ENCODE measurements at places on chromosomes 2 and 18. TPM values are rescaled to one million over a fixed set of nuclear protein-coding genes. Genes with fewer than 3 reads are reported as not detected.

The DYTN gene
- total RNA-seq = not detected

The BOLL gene
- total RNA-seq = not detected

The ATP6V1B1 gene
- total RNA-seq = 1.4 TPM

The TMEM178A gene
- 0.34 TPM for total RNA-seq

The LYPD1 gene
- total RNA-seq = 15.5 TPM

The LHCGR gene
- not detected for total RNA-seq

- no peaks in the 10 kb centered on the region for H3K36me3 ChIP-seq
- H3K27ac ChIP-seq = no peak overlapping the region
- DNase-seq = no peak
- H3K4me1 ChIP-seq = no peaks in the 10 kb centered on the region
- H3K27me3 ChIP-seq = no peaks in the 10 kb centered on the region
These were observed 654.6 kb upstream of the LINC00305 start for GRCh38 chr18:64803471-64803870.

DNA sequence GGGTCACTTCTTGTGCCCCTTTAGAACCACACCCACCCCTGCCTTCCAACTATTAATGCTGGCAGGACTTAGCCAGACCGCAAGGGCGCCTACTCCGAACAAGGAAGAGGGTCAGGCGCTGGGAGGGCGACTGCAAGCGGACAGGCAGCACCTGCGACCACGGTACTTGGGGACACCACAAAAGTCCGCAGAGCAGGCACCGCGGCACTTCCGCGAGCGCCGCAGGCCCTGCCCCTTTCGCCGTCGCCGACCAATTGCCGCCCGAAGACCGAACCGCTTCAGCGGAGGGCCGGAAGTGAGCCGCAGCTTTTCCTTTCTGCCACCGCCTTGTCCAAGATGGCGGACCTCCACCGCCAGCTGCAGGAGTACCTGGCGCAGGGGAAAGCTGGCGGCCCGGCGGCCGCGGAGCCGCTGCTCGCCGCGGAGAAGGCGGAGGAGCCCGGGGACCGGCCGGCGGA lies at the start of gene SFT2D3:
Gene SFT2D3, plus strand, starts transcription at position 305 of the 458 bp plus-strand sequence. Its CDS starts 32 bp downstream, at position 337.
- H3K4me1 ChIP-seq = peaks cover 3% of the 10 kb centered on the region
- no peaks in the 10 kb centered on the region for H3K27me3 ChIP-seq
- peaks cover 3% of the 10 kb centered on the region for H3K36me3 ChIP-seq
- peak within 1 kb of the TSS; percentile 95 for H3K27ac ChIP-seq
- DNase-seq = peak; percentile 93
- H3K4me3 ChIP-seq = peak within 1 kb of the TSS; percentile 78

- H3K27me3 ChIP-seq = no peaks in the 10 kb centered on the region
- H3K4me1 ChIP-seq = no peaks in the 10 kb centered on the region
- no peak overlapping the region for H3K27ac ChIP-seq
- DNase-seq = no peak
- no peaks in the 10 kb centered on the region for H3K36me3 ChIP-seq
- no peak overlapping the region for H3K4me3 ChIP-seq
These were observed 80.3 kb upstream of the GAREM1 start for GRCh38 chr18:32550963-32551362.

DNA sequence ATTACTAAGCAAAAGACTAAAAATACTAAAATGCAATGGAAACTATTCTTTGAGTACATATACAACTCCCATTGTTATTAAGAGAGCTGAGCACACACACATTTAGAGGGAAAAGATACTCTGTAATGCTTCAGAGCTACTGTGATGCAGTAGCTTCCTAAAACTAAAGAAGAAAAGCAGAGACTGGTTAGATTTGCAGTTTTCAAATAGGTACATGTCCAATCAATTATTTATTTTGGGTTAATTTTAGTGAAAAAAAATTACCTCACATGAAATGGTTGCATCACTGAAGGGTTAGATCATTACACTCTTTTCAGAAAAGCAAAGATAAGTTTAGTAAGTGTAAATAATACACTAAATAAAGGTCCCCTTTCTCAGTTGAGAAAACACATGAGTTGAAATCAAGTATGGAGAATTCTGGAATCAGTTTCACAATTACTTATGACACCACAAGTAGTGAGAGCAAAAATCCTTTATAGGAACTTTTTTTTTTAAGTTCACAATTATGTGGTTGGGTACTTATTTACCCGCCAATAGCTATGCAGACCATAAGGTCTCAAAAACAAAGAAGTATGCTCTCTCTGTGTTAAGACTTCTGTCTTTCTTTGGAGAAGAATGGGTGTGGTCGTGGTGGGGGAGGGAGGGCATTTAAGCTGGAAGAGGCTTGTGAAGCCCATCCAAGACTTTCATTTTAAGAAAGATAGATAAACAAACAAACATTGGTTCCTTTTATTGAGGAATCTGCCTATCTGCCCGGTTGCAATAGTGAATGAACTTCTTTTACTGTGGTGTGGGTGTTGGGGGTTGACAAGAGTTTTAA lies 25.3 kb upstream of the SERTAD2 start:
- no peaks in the 10 kb centered on the region for H3K27me3 ChIP-seq
- no peak overlapping the region for H3K27ac ChIP-seq
- no peak overlapping the region for H3K4me3 ChIP-seq
- H3K36me3 ChIP-seq = no peaks in the 10 kb centered on the region
- DNase-seq = no peak

DNA sequence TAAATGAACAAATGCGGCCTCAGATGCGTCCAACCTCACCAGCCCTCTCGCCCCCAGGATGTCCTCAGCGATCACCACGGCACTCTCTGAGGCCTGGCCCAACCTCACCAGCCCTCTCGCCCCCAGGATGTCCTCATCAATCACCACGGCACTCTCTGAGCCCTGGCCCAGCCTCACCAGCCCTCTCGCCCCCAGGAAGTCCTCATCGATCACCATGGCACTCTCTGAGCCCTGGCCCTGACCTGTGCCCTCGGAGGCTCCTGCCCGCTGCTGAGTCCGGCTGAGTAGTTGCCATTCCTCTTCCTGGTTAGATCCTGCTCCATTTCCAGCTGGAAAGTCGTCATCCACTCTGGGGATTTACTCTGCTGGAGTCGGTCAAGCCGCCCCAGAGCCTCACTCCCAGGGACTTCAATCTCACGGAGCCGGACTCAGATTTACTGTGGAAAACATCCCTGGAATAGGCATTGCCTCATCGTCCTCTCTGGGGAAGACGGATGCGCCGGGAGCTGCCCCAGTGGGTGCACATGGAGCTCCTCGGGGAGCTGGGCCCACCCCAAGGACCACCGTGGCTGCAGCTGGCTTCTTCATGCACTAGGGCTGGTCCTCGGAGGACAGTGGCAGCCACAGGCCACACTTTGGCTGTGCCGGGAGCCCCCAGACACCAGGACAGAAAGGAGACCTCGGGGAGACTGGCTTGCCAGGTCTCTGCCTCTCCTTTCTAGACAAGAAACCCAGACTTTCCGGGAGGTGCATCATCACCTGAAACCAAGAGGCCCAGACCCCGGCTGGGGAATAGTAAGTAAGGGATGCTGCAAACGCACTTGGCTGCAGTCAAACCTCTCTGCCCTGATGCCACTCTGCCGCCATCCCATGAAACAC lies 230.6 kb downstream of the EIPR1 start:
- DNase-seq = no peak
- peaks cover 11% of the 10 kb centered on the region for H3K4me1 ChIP-seq
- H3K4me3 ChIP-seq = no peak overlapping the region
- H3K36me3 ChIP-seq = no peaks in the 10 kb centered on the region

- no peaks in the 10 kb centered on the region for H3K36me3 ChIP-seq
- no peak overlapping the region for H3K4me3 ChIP-seq
- no peaks in the 10 kb centered on the region for H3K27me3 ChIP-seq
- DNase-seq = no peak
- H3K4me1 ChIP-seq = no peaks in the 10 kb centered on the region
These were observed 338.6 kb downstream of the STK39 start for GRCh38 chr2:167908786-167909185.

- H3K36me3 ChIP-seq = no peaks in the 10 kb centered on the region
- no peaks in the 10 kb centered on the region for H3K27me3 ChIP-seq
- DNase-seq = no peak
These were observed 587 bp upstream of the TANK start for GRCh38 chr2:161159456-161160225.

DNA sequence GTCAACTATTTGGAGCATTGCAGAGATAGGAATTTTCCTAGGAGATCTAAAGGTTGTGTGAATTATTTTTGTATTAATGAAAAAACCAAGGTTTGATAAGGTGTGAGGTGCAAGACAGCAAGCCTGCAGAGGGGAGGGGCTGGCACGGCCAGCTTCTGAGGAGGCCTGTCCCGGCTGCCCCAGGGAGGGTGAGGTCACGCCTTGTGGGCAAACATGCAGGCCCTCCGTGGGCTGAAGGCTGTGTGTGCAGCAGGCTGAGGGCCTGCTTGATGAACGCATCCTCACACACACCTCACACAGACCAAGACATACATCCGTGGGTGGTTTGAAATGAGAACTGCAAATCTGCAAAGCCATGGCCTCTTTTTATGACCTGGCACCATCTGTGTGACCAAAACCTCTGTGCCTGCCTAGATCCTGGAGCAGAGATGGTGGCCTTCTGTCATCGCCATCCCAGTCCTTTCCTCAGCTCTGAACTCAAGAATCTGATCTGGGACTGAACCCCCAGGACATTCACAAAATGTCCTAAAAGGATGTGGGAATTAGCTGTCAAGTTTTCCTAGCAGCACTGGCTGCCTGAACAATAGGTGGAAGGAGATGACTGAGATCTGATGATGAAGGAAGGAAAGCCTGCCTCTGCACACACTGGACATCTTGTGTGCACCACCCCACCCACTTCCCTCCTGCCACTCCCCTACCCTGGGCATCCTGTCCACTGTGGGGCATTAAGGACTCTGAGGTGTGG lies 102.4 kb upstream of the MGAT4A start:
- H3K4me3 ChIP-seq = no peak overlapping the region
- no peaks in the 10 kb centered on the region for H3K4me1 ChIP-seq
- H3K27ac ChIP-seq = no peak overlapping the region
- H3K36me3 ChIP-seq = no peaks in the 10 kb centered on the region
- H3K27me3 ChIP-seq = no peaks in the 10 kb centered on the region

- H3K27me3 ChIP-seq = no peaks in the 10 kb centered on the region
- peaks cover 11% of the 10 kb centered on the region for H3K4me1 ChIP-seq
- DNase-seq = peak; percentile 31
- H3K4me3 ChIP-seq = peak overlapping the region; percentile 61
These were observed 928 bp downstream of the GPR39 start for GRCh38 chr2:132417430-132418035.

DNA sequence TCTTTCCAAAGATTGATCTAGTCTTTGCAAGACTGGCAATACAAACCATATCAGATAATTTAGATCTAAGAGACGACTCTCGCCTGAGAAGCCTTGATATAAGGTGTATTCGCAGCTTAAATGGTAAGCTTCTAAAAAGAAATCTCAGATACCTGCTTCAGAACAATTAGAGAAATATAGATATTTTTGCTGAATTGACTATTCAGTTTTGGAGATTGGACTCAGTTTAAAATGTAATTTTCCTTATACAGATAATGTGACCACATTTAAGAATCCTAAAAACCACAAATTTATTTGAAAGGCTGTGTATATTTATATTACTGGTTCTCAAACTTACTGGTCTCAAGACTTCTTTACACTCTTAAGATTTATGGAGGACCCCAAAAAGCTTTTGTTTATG lies 15.4 kb downstream of the PAPOLG start:
- DNase-seq = no peak
- H3K27me3 ChIP-seq = no peaks in the 10 kb centered on the region
- peaks cover 4% of the 10 kb centered on the region for H3K36me3 ChIP-seq
- H3K27ac ChIP-seq = no peak overlapping the region

DNA sequence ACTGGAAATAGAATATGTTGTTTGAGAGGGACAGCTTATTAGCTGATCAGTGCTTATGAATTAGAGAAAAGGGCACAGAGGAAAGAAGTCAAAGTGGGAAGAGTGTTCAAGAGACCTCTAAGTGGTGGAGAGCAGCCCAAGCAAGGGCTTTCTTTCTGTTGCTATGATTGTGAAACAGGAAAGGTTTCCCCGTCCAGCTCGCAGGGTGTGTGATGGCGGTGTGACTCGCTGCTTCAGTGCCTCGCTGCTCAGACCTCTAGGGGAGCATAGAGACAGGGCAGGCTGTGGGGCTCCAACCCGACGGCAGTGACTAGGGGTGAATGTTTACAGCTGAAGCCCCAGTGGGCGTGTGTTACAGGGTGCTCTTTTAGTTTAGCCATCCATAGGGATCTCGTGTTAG lies 166.5 kb upstream of the COPS8 start:
- H3K27ac ChIP-seq = no peak overlapping the region
- no peaks in the 10 kb centered on the region for H3K27me3 ChIP-seq
- H3K36me3 ChIP-seq = no peaks in the 10 kb centered on the region
- H3K4me3 ChIP-seq = no peak overlapping the region
- no peak for DNase-seq
- no peaks in the 10 kb centered on the region for H3K4me1 ChIP-seq

- H3K4me1 ChIP-seq = no peaks in the 10 kb centered on the region
These were observed 64.1 kb downstream of the SOX11 start for GRCh38 chr2:5756272-5756671.

GRCh38 chr2:201223089-201224073 lies 37.0 kb upstream of the CASP8 start:
- peaks cover 3% of the 10 kb centered on the region for H3K36me3 ChIP-seq
- no peak for DNase-seq
- H3K27ac ChIP-seq = no peak overlapping the region
- no peaks in the 10 kb centered on the region for H3K4me1 ChIP-seq
- no peak overlapping the region for H3K4me3 ChIP-seq

GRCh38 chr2:201108341-201108740 lies 7.6 kb upstream of the CFLAR start:
- H3K4me3 ChIP-seq = no peak overlapping the region
- no peaks in the 10 kb centered on the region for H3K4me1 ChIP-seq
- H3K27ac ChIP-seq = no peak overlapping the region
- H3K27me3 ChIP-seq = no peaks in the 10 kb centered on the region

- no peaks in the 10 kb centered on the region for H3K36me3 ChIP-seq
- no peak overlapping the region for H3K4me3 ChIP-seq
These were observed 40.4 kb upstream of the NETO1 start for GRCh38 chr18:72908181-72908580.

GRCh38 chr2:173165443-173166238 lies 90.0 kb downstream of the MAP3K20 start:
- no peak overlapping the region for H3K4me3 ChIP-seq
- H3K36me3 ChIP-seq = no peaks in the 10 kb centered on the region
- H3K4me1 ChIP-seq = no peaks in the 10 kb centered on the region
- H3K27ac ChIP-seq = no peak overlapping the region

DNA sequence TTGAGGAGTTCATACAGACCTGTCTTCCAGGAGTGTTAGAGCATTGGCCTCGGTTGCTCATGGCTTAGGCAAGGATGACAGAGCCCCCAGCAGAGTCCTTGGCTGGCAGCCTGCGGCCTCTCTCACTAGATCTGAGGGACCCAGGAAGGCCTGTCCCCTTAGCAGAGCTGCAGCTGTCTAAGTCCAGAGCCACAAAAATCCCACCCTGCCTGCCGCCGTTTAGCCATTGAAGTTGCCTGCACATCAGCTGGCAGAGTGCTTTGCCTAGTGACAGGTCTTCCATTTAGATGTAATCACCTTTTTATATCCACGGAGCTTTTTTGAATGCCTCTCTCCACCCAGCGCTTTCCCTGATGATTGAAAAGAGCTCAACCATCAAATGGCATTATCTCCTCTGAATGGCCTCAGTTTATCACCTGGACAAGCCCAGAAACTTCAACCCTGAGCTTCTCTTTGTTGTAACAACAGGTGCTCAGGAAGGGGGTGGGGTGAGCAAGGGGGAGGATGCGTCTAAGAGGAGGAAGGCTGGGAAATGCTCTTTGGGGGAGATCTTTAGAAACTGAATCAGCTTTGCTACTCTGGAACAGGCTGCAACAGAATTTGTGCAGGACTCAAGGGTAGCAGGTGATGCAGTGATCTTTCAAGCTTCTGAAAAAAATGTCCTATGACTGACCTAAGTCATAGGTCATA lies 71.9 kb downstream of the TNP1 start:
- H3K4me3 ChIP-seq = no peak overlapping the region
- no peak overlapping the region for H3K27ac ChIP-seq
- no peak for DNase-seq
- no peaks in the 10 kb centered on the region for H3K27me3 ChIP-seq
- no peaks in the 10 kb centered on the region for H3K36me3 ChIP-seq

All from pancreas (tissue), 10 donors.